ENCODE measurements at places on chromosomes 4 and X. TPM values are rescaled to one million over a fixed set of nuclear protein-coding genes. Genes with fewer than 3 reads are reported as not detected.

DNA sequence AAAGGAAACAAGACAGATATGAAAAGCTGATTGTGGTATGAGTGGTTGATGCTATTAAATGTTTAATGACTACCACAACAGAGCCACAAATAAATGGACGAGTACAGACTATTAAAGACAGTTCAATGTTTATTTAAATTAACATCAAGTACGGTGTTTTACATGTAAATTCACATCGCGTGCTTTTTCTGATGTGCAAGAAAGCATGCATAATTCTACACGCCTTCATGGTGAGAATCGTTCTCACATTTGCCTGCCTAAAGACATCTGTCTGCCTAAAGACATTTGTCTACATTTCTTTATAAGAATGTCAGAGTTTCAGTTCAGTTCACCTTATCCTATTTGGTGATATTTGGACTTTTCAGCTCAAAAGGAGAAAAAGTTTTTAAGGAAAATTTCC lies 7.3 kb upstream of the GPR143 start:
- DNase-seq: no peak

- no peak for DNase-seq
Observed at GRCh38 chr4:140255927-140256326, 101.9 kb upstream of the MAML3 start.

DNA sequence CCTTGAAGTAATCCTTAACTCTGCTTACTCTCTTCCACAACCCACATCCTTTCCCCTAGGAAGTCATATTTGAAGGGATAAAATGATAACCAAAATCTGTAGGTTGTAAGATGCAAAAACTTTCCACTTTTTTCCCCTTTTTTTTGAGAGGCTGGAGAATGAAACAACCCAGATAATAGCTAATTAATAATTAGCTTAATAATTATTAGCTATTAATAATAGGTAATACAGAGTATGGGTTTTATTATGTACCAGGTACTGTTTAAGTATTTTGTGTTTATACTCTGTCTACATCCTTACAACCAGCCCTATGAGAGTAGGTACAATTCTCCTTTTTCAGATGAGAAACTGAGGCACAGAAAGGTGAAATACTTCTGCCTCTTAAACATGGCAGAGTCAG lies 9.4 kb downstream of the GPR119 start:
- DNase-seq: no peak

- peak; percentile 34 for DNase-seq
Observed at GRCh38 chr4:16626945-16627344, 271.5 kb downstream of the LDB2 start.

SPATA4 gene
- total RNA-seq: not detected

SERPINA7 gene
- total RNA-seq: not detected

All from stomach (tissue), 19 donors.